ENCODE measurements at places on chromosomes 4 and X. TPM values are rescaled to one million over a fixed set of nuclear protein-coding genes. Genes with fewer than 3 reads are reported as not detected.

Gene MAML3
- 1.8 TPM for total RNA-seq

DNA sequence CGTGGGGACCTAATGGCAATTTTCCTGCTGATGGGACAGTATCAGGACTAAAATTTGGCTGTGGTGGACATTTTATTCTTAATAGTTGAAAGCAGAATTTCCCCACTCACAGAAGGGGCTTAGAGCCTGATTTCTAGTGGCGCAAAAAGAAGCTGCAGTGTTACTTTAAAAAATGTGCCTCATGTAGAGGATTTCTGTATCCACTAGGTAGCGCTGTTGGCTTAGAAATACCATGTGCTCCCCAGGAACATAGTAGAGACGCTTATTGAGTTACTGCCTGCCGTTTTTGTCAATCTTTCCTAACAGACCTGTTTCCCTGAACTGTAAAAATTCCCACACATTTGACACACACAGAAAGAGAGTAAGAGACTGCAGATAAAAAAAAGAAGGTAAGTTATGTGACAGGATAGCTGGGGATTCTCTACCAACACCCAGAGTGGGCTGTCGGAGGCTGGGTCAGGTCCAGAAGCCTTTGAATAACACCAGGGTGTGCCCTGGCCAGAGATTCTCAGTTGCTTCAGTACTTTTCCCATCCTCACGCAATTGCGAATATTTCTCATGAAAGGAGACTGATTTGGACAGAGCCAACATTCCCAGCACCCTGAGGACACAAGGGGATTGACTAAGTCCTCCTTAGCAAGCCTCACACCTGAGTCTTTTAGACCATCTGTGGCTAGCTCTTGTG lies 88.4 kb downstream of the ZXDA start:
- H3K36me3 ChIP-seq, result no peaks in the 10 kb centered on the region
- no peaks in the 10 kb centered on the region for H3K27me3 ChIP-seq
- H3K4me3 ChIP-seq, result no peak overlapping the region
- peak; percentile 38 for DNase-seq
- peaks cover 2% of the 10 kb centered on the region for H3K4me1 ChIP-seq

GRCh38 chr4:105061136-105061696 lies 85.5 kb upstream of the TET2 start:
- peaks cover 11% of the 10 kb centered on the region for H3K27me3 ChIP-seq
- peak overlapping the region; percentile 53 for H3K4me3 ChIP-seq
- peaks cover 1% of the 10 kb centered on the region for H3K36me3 ChIP-seq
- peaks cover 32% of the 10 kb centered on the region for H3K4me1 ChIP-seq
- H3K27ac ChIP-seq, result peak overlapping the region; percentile 93

DNA sequence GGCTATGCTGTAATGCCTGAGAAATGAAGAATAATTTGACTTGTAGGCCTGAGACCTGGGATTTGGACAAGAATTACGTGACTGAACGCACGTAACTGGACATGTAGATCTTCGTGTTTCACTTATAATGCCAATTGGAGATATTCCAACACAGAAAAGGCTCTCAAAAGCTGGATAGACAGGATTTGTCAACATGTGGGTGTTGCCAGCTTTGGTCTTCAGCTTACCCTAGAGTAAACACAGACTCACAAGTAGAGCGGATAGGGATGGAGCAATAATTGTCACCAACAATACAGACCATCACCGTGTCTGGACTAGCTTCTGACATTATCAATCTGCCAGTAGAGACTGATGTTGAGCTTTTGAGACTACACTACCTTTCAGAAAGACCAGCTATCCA lies 1511.0 kb upstream of the ADGRL3 start:
- H3K36me3 ChIP-seq, result no peaks in the 10 kb centered on the region
- no peak overlapping the region for H3K4me3 ChIP-seq
- H3K27me3 ChIP-seq, result no peaks in the 10 kb centered on the region
- no peak overlapping the region for H3K27ac ChIP-seq
- no peak for DNase-seq
- no peaks in the 10 kb centered on the region for H3K4me1 ChIP-seq

DNA sequence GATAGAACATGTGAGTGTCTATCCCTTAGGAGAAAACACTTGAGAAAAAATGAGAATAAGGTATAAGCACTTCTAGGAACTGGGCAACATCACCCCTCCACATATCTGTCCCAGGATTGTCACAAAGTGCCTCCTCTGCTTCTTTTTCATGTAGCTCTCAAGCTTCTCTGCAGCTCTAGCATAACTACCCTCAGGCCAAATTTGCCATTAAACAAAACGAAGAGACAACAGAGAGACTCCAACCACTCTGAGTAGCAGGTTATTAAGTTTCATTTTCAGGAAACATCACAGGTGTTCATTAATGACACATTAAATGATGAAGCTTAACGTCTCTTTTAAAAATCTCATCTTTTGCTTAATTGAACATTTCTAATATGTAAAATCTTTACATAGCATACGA lies 580.0 kb downstream of the GALNTL6 start:
- no peaks in the 10 kb centered on the region for H3K36me3 ChIP-seq
- no peak overlapping the region for H3K27ac ChIP-seq
- no peak for DNase-seq
- no peak overlapping the region for H3K4me3 ChIP-seq
- H3K27me3 ChIP-seq, result no peaks in the 10 kb centered on the region

GRCh38 chr4:107276052-107276451 lies 239.9 kb upstream of the DKK2 start:
- no peaks in the 10 kb centered on the region for H3K27me3 ChIP-seq
- no peaks in the 10 kb centered on the region for H3K36me3 ChIP-seq
- no peak overlapping the region for H3K27ac ChIP-seq
